ENCODE measurements at places on chromosomes 5 and 9. TPM values are rescaled to one million over a fixed set of nuclear protein-coding genes. Genes with fewer than 3 reads are reported as not detected.
A peak's percentile ranks its signal among the peaks of the same experiment; 100 is the strongest.

- DNase-seq: no peak
These were observed 83.5 kb upstream of the SPDL1 start for GRCh38 chr5:169499990-169500505.

- DNase-seq: no peak
These were observed 104.7 kb upstream of the IER5L start for GRCh38 chr9:129282731-129283211.

Gene IL31RA
- total RNA-seq: not detected

DNA sequence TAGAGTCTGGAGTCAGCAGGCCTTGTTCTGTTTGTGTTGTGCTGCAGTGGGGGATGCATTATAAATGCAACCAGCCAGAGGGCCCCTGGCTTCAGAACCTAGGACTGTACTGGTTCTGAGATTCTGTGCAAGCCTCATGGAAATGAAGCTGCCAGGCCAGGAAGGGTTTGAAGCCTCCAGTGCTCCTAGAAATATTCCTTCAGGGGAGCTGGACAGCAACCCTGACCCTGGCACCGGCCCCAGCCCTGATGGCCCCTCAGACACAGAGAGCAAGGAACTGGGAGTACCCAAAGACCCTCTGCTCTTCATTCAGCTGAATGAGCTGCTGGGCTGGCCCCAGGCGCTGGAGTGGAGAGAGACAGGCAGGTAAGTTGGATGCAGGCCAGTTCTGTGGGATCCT is at the start of gene SLC4A9:
Gene SLC4A9, plus strand, starts transcription at position 94 of the 400 bp plus-strand sequence. Its CDS starts 43 bp downstream, at position 137.
- DNase-seq: no peak

Gene GPR150
- not detected for total RNA-seq

Gene PSMB7
- total RNA-seq: 139 TPM

Gene FAM169A
- total RNA-seq: 23.5 TPM

Gene OR1L1
- not detected for total RNA-seq

- DNase-seq: peak; percentile 74
These were observed 29.0 kb downstream of the PTGES2 start for GRCh38 chr9:128098297-128099230.

DNA sequence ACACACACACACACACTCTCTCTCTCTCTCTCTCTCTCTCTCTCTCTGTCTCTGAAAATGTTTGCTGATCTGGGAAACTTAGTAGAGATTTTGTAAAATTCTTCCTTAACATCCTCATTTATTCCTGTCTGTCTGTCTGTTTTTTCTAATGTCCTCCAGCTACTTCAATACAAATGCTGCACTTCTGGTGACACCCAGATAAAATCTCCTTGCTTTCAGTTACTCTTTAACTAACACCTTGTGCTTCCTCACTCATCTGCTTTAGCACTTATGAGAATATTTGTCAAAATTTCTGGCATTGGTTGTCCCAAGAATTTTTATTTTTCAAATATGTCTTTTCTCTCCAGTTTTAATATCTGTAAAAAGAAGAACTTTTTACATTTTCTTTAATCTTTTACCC is 35.0 kb upstream of the ARRDC3 start:
- no peak for DNase-seq

Gene KIF4B
- total RNA-seq: not detected

- DNase-seq: no peak
These were observed 521.3 kb upstream of the ZNF608 start for GRCh38 chr5:125267636-125268248.

Gene OR1Q1
- not detected for total RNA-seq

- DNase-seq: no peak
These were observed 6.4 kb upstream of the MSX2 start for GRCh38 chr5:174717826-174718455.

Gene PCDHB13
- total RNA-seq: 7.8 TPM

Data from mesothelial cell of epicardium (in vitro differentiated cells).